ENCODE measurements at places on chromosomes 4 and X. TPM values are rescaled to one million over a fixed set of nuclear protein-coding genes. Genes with fewer than 3 reads are reported as not detected.

The MAGEA9B gene
- total RNA-seq: not detected

- H3K27me3 ChIP-seq: no peaks in the 10 kb centered on the region
- no peaks in the 10 kb centered on the region for H3K36me3 ChIP-seq
- H3K27ac ChIP-seq: no peak overlapping the region
- no peak overlapping the region for H3K4me3 ChIP-seq
- no peak for DNase-seq
Measured at GRCh38 chr4:47195706-47196105, 164.3 kb downstream of the GABRB1 start.

The CYTL1 gene
- not detected for total RNA-seq

DNA sequence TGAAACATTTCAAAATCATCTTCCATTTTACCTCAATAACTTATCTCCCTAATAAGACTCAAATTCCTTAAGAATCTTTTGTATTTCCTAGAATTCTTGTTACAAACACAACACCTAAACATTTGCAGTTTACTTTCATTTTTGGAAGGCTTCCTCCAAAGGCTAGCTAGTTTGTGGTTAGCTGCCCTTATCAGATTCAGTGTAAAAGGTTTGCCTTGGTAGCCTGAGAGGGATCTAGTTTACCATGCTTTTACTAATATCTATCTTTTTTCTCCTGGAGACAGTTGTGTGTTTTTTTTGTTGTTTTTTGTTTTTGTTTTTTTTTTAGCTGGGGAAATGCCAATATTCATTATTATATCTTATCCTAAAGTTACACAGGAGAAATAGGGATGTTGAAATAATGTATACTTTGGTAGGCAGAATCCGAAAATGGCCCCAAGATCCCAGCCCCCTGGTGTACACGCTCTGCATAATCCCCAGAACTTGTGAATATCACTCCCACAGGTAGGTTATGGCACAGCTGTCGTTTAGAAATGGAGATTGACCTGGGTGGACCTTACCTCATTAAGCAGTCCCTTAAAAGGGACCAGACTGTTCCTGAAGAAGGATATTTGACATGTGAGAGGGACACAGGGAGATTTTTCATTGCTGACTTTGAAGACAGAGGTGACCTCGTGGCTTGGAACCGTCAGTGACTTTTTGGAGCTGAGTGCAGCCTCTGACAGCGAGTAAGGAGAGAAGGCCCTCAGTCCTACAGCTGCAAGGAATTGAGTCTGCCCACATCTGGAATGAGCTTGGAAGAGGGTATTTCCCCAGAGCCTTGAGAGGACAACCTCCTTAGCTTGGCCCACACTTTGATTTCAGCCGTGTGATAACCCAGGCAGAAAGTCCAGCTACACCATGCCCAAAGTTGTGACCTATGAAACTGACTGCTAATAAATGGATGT, 33.4 kb downstream of the SEPTIN11 start:
- peaks cover 64% of the 10 kb centered on the region for H3K4me1 ChIP-seq
- H3K4me3 ChIP-seq: peak overlapping the region; percentile 47
- peaks cover 12% of the 10 kb centered on the region for H3K36me3 ChIP-seq
- no peak for DNase-seq

The RNF150 gene
- total RNA-seq: 0.02 TPM

The FOXO4 gene
- 14.3 TPM for total RNA-seq

DNA sequence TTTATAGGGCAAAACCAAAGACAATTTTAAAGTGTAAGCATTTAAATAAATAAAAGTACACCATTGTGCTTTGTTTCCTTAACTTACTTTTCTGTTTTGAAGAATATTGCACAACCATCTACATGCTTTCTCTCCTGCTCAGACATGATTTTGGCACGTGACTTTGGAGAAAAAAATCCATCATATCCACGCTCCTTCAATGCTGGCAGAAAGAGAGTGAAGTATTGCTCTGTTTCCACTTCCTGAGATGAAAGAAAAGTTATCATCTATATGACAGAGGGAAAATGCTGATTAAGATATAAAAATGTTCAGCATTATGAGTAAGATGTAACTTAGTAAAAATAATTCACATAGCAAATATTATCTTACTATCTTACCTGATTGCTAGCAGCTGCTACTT, 77.1 kb downstream of the CNOT6L start:
- H3K36me3 ChIP-seq: peaks cover 66% of the 10 kb centered on the region
- no peak overlapping the region for H3K27ac ChIP-seq
- DNase-seq: no peak

DNA sequence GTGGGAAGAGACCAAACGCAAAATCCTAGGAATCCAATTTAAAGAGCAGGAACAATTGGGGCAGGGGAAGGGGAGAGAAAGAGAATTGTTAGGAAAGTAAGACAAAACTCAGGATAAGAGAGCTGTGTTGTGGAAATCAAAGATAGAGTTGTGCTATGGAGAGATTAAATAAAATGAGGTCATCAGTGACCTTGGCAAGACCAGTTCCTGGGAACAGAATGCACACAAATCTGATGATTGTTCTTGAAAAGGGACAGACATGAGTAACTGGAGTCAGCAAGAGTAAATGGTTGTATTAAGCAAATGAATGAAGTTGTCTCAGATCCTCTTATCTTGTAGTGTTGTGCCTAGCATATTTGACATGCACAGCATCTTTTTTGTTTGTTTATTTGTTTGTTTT, 267.4 kb downstream of the IL1RAPL1 start:
- H3K27ac ChIP-seq: no peak overlapping the region
- no peaks in the 10 kb centered on the region for H3K4me1 ChIP-seq
- H3K27me3 ChIP-seq: no peaks in the 10 kb centered on the region
- no peak for DNase-seq
- H3K4me3 ChIP-seq: no peak overlapping the region

GRCh38 chrX:45847961-45848360, 647.3 kb upstream of the DIPK2B start:
- peak overlapping the region; percentile 13 for H3K4me3 ChIP-seq
- H3K27ac ChIP-seq: no peak overlapping the region
- peaks cover 31% of the 10 kb centered on the region for H3K36me3 ChIP-seq
- DNase-seq: no peak
- peaks cover 45% of the 10 kb centered on the region for H3K4me1 ChIP-seq
- no peaks in the 10 kb centered on the region for H3K27me3 ChIP-seq

- no peaks in the 10 kb centered on the region for H3K36me3 ChIP-seq
- H3K27me3 ChIP-seq: peaks cover 4% of the 10 kb centered on the region
- no peak for DNase-seq
- no peak overlapping the region for H3K4me3 ChIP-seq
- H3K27ac ChIP-seq: no peak overlapping the region
Measured at GRCh38 chr4:140799686-140800225, 43.6 kb upstream of the TBC1D9 start.

GRCh38 chrX:153245288-153245731, 66.2 kb downstream of the MAGEA1 start:
- H3K4me1 ChIP-seq: no peaks in the 10 kb centered on the region
- H3K27me3 ChIP-seq: peaks cover 19% of the 10 kb centered on the region
- H3K36me3 ChIP-seq: no peaks in the 10 kb centered on the region
- H3K4me3 ChIP-seq: no peak overlapping the region
- H3K27ac ChIP-seq: no peak overlapping the region
- DNase-seq: no peak

- no peak for DNase-seq
- no peak overlapping the region for H3K27ac ChIP-seq
- no peaks in the 10 kb centered on the region for H3K27me3 ChIP-seq
- H3K4me3 ChIP-seq: no peak overlapping the region
Measured at GRCh38 chrX:2875798-2876399, 47.2 kb downstream of the GYG2 start.

GRCh38 chrX:82649645-82650044, 858.4 kb upstream of the POU3F4 start:
- no peak for DNase-seq
- no peaks in the 10 kb centered on the region for H3K27me3 ChIP-seq
- no peaks in the 10 kb centered on the region for H3K4me1 ChIP-seq
- H3K36me3 ChIP-seq: no peaks in the 10 kb centered on the region
- no peak overlapping the region for H3K4me3 ChIP-seq

GRCh38 chrX:19745077-19745476, 142.3 kb downstream of the SH3KBP1 start:
- peak overlapping the region; percentile 99 for H3K27ac ChIP-seq
- peak overlapping the region; percentile 13 for H3K4me3 ChIP-seq
- DNase-seq: no peak
- H3K27me3 ChIP-seq: no peaks in the 10 kb centered on the region

GRCh38 chr4:102230194-102230593, 115.1 kb downstream of the SLC39A8 start:
- peaks cover 6% of the 10 kb centered on the region for H3K27me3 ChIP-seq
- H3K36me3 ChIP-seq: no peaks in the 10 kb centered on the region

DNA sequence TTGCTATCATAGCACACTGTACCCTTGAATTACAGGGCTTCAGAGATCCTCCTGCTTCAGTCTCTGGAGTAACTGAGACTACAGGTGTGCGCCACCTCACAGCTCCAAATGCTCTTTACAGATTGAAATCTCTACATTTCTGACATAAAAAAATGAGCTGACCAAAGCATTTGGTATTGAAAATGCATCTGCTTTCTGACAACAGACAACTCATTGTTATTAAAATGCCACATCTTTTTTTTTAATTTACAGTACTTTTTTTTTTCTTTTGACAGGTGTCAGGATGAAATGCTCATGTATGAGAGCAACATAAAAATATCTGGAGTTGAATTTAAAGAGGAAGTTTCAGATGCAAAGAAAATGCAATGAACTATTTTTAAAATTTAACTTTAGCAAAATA, 764.5 kb downstream of the TRAM1L1 start:
- H3K4me3 ChIP-seq: no peak overlapping the region
- H3K36me3 ChIP-seq: no peaks in the 10 kb centered on the region
- H3K4me1 ChIP-seq: no peaks in the 10 kb centered on the region
- no peak overlapping the region for H3K27ac ChIP-seq

DNA sequence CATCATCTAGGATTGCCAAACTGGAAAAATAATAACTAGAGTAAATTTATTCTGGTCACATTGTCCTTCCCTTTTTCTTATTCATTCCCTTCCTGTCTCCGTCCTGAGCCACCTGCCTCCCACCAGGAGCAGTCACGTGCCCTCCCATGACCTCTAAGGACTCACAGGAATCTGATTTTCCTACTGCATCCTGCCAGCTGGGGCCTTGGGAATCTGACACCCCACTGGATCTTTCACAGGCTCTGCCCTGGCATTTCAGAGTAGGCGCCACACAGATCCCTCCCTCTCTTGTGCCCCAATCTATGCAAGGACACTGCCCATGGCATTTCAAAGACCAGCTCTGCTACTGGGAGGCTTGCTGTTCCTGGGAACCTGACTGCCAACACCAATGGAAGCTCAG, 520.5 kb downstream of the PPARGC1A start:
- H3K27ac ChIP-seq: no peak overlapping the region
- no peaks in the 10 kb centered on the region for H3K4me1 ChIP-seq
- no peak overlapping the region for H3K4me3 ChIP-seq
- no peaks in the 10 kb centered on the region for H3K36me3 ChIP-seq
- H3K27me3 ChIP-seq: no peaks in the 10 kb centered on the region

GRCh38 chrX:119871599-119872395, at the start of the genes NDUFA1 and RNF113A:
Gene NDUFA1, plus strand, starts transcription at chrX:119871832. Its CDS starts 80 bp downstream, at chrX:119871912.
Gene RNF113A, minus strand, starts transcription at chrX:119871733. Its CDS starts 120 bp downstream, at chrX:119871613.
- H3K4me3 ChIP-seq: peak within 1 kb of the TSS; percentile 100
- peak; percentile 87 for DNase-seq
- H3K36me3 ChIP-seq: peaks cover 21% of the 10 kb centered on the region
- H3K4me1 ChIP-seq: peaks cover 16% of the 10 kb centered on the region

The DMRTC1B gene
- total RNA-seq: not detected

DNA sequence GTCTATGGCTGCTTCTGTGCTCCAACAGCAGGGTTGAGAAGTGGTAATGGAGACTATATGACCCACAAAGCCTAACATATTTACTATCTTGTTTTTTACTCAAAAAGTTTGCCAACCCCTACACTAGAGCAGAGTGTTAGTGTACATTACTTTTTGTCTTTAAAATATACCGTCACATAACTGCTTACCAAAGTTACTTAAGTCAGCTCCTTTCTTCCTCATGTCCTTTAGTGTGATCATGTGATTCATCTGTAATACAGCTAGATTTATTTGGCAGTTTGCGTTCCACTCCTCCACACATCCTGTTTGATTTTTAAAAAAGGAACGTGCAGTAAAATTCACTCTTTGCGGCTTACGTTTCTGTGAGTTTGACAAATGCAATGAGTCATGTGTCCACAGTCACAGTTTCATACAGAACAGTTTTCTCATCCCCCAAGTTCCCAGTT, 162.4 kb upstream of the GPRIN3 start:
- H3K4me3 ChIP-seq: peak overlapping the region; percentile 3
- no peaks in the 10 kb centered on the region for H3K27me3 ChIP-seq
- H3K4me1 ChIP-seq: peaks cover 22% of the 10 kb centered on the region
- peak; percentile 44 for DNase-seq
- H3K27ac ChIP-seq: peak overlapping the region; percentile 63

- no peaks in the 10 kb centered on the region for H3K36me3 ChIP-seq
- H3K27me3 ChIP-seq: peaks cover 33% of the 10 kb centered on the region
- DNase-seq: no peak
- H3K27ac ChIP-seq: no peak overlapping the region
Measured at GRCh38 chrX:104566681-104567501, 892 bp downstream of the IL1RAPL2 start.

The ITM2A gene
- total RNA-seq: 185 TPM

The SSX4 gene
- not detected for total RNA-seq

The SMIM10 gene
- total RNA-seq: not detected

The SSX4B gene
- total RNA-seq: not detected

DNA sequence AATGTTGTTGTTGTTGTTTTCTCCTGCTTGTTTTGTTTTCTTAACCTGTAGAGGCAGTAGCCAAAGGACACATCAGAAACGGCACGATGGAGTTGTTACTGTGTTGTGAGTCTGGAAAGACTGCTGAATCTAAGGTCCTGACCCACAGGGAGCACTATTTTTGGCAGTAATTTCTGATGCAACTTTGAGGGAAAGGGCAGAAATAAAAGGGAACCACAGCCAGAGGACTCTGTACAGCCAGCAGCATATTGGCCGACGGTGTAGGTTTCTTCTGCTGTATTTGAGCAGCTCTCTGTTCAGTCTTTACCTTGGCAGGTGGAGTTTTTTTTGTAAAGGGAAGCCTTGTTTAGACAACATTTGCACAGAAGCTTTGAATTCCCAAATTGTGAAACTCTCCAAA, 203.0 kb upstream of the GPR101 start:
- H3K27ac ChIP-seq: no peak overlapping the region
- H3K36me3 ChIP-seq: no peaks in the 10 kb centered on the region
- H3K4me1 ChIP-seq: peaks cover 19% of the 10 kb centered on the region
- no peak for DNase-seq

The SERPINA7 gene
- not detected for total RNA-seq

DNA sequence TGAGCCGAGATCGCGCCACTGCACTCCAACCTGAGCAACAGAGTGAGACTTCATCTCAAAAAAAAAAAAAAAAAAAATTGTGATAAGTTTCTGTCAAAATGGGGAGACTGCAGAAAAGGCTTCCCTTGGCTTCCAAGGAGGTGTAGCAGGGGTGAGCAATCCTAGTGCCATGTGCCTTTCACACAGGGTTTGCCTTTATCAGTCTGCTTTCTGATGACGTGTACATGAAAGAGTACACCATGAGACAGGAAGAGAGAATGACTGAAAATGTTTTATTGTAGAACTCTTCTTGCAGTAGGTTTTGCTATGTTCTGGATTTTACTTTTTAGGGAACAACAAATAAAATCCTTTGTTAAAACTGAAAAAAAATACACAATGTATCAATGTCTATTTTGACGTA, 23.4 kb upstream of the ZFP42 start:
- H3K27me3 ChIP-seq: no peaks in the 10 kb centered on the region
- no peaks in the 10 kb centered on the region for H3K4me1 ChIP-seq
- no peak overlapping the region for H3K4me3 ChIP-seq
- no peaks in the 10 kb centered on the region for H3K36me3 ChIP-seq
- no peak for DNase-seq
- H3K27ac ChIP-seq: no peak overlapping the region
